ENCODE measurements at places on chromosomes 16 and 17.

GRCh38 chr17:9587969-9588656 is 11.7 kb downstream of the CFAP52 start:
- no peak for DNase-seq

DNA sequence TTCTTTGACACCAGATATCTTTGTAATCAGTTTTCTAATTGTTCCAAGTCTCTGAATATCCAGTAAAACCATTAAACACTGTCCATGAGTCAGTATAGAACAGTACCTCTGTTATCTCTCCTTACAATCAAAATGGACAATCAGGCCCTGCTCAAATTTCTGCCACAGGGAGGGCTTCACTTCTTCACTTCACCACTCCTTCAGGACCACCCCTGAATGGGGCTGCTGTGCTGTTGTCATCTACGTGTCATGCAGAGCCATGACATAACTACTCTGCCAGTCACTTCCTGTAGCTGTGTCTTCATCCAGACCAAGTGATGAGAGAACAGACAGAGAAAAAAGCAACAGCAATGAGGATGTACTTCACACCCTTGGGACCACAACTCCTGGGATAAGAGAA is 116.9 kb downstream of the TANC2 start:
- DNase-seq = no peak

- DNase-seq = no peak
These were observed 15.0 kb upstream of the SLC12A3 start for GRCh38 chr16:56849690-56850680.

- DNase-seq = no peak
These were observed 69.1 kb downstream of the VMP1 start for GRCh38 chr17:59776577-59776976.

DNA sequence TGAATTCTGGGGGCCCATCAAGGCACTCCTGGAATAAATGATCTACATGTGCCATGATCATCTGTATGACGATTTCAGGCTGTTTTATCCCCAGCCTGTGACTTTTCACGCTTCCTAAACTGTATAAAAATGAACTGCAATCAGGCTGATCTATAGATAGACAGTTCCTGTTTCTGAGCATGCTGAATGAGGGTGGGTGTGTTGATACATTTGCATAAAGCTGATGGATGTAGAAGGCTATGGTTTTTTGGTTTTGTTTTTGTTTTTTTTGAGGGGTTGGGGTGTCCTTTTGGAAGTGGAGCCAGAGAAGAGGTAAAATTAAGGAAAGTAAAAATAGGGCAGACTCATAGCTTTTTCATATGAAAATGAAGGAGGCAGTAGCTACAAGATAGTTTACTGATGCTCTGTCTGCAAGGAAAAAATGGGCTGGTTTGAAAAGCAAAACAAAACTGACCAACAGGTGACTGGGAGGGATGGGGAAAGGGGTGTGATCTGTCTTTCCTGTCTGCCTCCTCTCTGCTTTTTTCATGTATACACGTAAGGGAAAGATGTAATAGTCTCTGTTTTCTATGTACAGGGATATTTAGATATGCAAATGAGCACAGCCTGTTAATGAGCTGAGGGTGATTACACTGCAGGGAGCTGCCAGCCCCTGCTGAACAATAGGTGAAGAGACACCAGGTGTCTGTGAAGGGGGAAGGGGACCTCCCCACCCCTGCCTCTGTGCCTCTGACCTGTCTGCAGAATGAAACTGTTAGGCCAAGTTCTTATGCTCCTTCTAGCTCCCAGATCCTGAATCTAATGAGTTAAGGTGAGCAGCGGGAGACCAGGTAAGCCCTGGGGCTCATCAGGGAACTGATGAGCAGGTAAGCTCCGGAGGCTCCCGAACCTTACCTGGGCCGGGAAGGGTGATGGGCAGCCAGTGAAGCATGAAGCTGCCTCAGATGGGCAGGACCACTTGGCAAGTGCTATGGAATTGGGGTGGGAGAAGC is 46.6 kb upstream of the LYRM9 start:
- DNase-seq = no peak

GRCh38 chr16:55571191-55571897 is 4.9 kb downstream of the CAPNS2 start:
- DNase-seq = no peak

DNA sequence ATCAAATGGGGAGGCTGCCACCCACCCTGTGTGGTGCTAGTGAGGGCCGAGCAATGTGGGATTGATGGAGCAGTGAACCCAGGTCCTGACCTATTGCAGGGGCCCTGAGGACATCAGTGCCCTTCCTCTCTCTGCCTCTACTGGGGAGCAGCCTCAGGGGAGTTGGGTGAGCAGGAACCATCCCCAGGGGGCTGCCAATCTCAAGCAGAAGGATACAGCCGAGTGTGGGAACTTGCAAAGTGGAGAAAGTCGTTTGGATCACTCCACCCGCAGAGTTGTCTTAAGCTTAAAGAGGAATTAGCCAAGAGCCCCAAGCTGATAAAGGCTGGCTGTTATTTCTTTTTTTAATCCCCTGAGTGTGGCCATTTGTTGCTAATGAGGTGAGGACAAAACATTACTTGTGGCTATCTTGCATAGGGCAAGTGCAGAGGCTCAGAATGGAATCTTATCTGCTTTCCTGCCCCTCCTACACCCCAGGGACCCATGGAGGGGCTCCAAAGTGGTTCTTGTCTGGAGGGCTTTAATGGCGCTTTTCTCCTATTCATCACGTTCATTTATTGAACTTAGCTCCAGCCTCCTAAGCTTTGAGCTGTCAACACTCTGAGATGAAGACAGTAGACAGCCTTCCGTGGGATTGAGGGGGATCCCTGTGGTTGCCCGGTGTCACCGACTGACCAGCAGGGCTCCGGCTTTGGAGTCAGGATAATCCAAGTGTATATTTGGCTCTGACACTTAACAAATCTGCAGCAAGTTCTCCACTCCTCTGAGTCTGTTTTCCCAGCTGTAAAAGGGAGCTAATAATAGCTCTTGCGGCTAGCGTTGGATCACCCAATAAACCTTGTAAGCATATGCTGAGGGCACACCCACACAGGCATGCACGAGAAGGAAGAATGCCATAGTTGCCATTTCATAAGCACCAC is 45.1 kb downstream of the MYH11 start:
- DNase-seq = no peak

GRCh38 chr17:44074231-44074910 is 3.8 kb downstream of the G6PC3 start:
- no peak for DNase-seq

DNA sequence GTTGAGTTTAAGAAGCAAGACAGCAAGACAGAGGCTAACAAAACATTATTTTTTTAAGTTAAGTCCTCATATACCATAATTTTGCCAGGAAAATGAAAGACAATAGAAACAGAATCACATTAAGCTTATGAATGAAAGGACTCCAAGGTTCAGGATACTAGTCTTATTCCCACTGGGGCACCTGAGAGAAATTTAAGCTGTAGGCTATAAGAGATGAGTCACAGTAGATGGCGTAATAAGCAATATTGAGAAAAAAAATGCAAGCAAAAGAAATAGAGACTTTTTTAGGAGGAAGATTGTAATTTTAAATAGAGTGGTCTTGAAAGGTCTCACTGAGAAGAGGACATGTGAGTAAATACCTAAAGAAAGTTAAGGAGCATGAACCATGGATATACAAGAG is 57.1 kb upstream of the KIF2B start:
- no peak for DNase-seq

GRCh38 chr16:29726845-29727377 is 18.9 kb downstream of the C16orf54 start:
- no peak for DNase-seq

DNA sequence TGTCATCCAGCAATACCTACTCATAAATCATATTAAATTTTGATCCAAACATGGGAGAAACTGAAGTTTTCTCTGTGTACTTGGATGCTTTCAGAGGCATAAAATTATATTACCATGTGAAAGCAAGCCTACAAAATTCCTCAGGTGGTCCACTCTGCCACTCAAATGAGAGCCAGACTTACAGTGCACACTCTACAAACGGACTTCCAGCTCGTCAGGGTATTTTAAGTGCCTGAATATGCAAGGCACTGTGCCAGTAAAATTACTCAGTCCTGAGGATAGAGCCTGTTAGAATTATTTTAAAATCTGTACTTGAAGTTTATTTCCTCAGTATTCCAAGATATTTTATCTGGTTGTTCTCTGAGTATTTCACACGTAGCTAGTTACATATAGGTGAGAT is 54.5 kb downstream of the TENT4B start:
- DNase-seq = no peak

DNA sequence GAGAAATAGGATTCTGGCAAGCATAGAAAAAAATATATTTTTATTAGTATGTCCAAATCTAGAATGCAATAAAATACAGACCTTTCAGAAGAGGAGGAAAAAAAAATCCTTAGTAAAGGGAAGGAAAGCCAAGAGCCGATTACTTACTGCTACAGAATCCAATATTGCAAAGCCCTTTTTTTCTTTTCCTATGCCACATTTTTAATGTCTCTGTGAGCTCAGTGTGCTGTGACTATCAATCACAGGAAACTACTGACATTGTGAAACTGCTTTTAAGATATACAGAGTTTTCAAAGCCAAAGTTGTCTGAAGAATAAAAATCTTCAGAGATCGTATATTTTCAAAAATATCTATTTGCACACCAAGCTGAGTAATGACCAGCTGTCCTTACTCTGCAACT is 120.4 kb downstream of the CHD9NB start:
- no peak for DNase-seq

DNA sequence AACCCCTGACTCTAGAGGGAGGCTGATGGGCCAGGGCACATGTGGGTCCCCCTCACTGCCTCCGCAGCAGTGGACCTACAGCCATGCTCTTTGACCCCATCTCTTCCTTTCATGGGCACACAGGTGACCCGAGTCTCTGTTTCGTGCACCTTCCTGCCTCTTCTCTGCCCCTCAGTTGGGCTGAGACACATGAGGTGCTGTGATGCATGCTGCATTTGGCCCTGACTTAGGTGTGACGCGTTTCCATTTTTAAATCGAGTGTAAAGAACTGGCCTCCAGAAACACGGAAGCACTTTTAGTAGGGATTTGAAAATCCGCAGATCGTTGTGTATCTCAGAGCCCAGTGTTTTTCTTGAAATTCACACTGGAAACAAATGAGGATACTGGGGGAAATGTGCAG is 24.6 kb downstream of the C16orf90 start:
- no peak for DNase-seq

- DNase-seq = no peak
These were observed 3.6 kb upstream of the STAC2 start for GRCh38 chr17:39229274-39229913.

DNA sequence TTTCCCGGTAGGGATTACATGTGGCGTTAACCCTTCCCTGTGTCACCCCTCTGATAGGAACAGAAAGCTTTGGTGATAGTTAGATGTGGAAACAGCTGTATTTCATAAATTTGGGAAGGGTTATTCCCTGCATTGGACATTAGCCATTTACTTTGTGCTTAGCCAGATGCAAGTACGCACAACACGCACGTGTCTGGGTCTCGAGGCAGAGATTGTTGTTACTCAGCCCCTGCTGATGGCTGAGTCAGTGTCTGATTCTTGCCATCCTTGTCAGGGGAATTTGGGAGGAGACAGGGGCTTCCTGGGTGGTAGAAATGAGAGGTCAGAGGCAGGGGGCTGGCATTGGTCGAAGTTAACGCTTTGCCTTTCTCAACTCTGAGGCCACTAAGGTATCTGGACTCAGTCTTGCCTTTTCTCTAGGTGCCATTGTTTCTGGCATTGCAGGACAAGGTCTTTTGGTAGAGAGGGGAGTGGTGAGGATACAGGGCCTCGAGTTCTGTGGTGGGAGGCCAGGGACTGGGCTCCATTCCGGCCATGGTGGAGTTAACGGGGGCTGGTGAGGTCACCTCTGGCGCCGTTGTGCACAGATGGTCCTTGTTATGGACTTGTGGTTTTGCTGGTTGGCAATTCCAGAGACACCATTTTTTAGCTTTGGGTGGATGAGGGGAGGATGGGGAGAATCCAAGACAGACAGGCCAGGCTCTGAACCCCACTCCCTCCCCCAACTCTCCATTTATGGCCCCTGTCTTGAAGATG is 8.2 kb downstream of the MMP2 start:
- no peak for DNase-seq

GRCh38 chr17:7043497-7044198 is at the start of gene SLC16A11:
TSS of gene SLC16A11 (minus strand) at chr17:7044092. CDS start at chr17:7043513, 579 bp downstream.
- DNase-seq = peak; percentile 18

GRCh38 chr17:247767-248166 is 66.3 kb upstream of the DOC2B start:
- DNase-seq = no peak

DNA sequence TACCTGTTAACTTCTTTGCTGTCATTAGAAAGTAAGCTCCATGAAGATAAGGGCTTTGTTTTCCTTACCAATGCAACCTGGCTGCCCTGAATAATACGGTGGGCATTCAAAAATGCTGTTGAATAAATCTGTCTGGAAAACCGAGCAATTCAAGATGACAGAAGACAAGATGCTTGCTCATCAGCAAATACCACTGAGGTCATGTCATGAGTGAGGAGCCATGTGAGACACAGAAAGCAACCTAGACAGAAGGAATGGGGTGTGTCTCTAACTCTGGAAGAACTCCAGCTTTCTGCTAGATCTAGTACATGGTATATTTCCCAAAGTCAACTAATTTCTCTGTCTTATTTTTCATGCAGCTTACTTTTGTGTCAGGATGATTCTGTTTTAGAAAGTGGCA is 64.2 kb downstream of the STH start:
- DNase-seq = no peak

DNA sequence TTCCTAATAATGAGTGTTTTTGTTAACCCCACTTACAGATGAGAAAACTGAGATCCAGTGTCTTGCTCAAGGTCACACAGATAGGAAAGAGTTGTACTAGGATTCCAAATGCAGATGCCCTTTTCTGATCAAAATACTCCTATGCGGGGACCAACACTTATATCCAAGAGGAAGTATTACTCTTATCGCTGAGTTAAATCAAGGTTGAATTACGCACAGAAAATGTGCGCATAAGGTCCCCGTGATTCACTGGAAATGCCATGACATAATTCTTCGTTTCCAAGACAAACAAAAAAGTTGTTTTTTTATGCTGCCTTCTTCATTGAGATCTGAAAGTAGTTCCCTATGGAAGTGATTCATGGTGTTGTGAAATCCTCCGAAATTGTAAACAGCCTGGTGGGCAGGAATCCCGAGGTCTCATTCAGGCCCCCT is 463.8 kb upstream of the HSBP1 start:
- DNase-seq = no peak

- DNase-seq = no peak
These were observed 12.2 kb downstream of the CD300LD start for GRCh38 chr17:74579900-74580299.
